NCI-H1930 (cell line): ENCODE measurements at places on chromosomes 12 and 14.

DNA sequence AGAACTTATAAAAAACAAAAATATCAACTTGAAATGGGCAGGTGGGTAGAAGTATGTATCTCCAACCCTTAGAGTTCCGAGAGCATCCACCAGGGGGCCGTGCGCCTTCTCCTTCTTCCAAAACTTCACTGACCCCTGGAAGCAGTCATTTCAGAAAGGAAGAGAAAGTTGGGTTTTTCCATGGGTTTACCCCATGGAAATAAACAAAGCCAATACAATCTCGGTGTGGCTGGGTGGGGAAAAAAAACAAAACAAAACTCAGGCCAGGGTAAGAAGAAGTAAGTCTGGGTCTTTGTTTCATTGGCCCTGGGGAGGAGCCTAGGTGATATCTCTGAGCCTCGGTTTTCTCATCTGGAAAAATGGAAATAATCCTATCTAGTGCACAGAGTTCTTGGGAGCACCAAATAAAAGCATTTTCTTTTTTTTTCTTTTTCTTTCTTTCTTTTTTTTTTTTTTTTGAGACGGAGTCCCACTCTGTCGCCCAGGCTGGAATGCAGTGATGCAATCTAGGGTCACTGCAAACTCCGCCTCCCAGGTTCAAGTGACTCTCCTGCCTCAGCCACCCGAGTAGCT is 33.6 kb upstream of the HNF1A start:
- no peak for DNase-seq

GRCh38 chr14:36773558-36773957 is 111.9 kb downstream of the PAX9 start:
- DNase-seq: no peak

- DNase-seq: no peak
Measured at GRCh38 chr14:21455592-21455911, 371 bp downstream of the CHD8 start.

DNA sequence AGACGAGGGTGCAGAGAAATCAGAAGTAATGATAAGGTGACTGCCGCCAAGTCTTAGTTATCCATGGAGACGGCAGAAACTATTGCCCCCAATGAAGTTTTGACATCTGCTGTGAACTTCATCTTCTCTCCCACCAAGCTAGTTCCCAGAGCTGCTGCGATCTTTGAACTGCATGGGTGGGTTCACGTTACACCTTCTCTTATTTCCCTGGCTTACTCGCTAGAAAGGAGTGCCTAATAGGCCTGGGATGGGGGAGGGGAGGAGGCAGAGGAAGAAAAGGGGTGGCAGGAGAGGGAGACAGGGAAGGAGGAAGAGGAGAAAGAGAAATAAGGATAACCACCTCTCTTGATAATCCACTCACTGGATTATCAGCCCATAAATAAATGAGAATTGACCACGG is 157.1 kb downstream of the NTF3 start:
- no peak for DNase-seq

DNA sequence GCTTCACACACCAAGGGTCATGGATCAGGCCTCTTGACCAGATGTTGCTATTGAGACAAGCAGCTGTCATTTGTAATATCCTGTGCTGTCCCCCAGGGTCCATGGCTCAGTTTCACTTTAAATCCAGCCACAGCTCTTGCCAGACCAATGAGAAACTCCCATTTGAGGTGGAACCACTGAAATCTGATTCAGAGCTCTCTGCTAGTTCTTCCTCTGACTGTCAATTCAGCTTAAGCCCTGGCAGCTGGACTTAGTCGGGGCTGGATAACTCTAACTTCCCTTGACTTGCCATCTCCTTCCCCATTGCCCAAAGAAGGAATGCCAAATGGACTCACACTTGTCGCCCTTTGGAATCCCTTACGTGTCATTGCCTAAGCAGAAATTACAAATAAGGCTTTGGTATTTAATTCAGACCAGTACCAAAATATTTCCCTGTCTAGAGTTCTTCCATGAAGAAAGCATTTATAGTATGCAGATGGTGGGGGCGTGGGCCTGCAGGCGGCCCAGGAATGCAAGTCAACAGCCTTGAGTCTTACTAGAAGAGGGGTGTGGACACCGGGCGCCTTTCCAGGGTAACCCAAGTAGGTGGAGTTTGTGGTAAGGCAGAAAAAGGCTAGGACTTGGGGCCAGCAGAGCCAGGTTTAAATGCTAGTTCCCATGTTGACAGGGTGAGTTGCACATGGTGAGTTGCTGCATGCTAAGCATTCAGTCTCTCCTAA is 96.9 kb upstream of the TMPO start:
- DNase-seq: no peak

- DNase-seq: no peak
Measured at GRCh38 chr14:99664058-99664936, 19.4 kb downstream of the HHIPL1 start.

GRCh38 chr14:38442208-38442607 is 186.3 kb upstream of the CLEC14A start:
- no peak for DNase-seq

- DNase-seq: no peak
Measured at GRCh38 chr14:41960281-41960680, 353.6 kb downstream of the LRFN5 start.

- DNase-seq: no peak
Measured at GRCh38 chr14:95833429-95833828, 43.2 kb upstream of the TUNAR start.
